ENCODE measurements at places on chromosomes 12 and 14.

DNA sequence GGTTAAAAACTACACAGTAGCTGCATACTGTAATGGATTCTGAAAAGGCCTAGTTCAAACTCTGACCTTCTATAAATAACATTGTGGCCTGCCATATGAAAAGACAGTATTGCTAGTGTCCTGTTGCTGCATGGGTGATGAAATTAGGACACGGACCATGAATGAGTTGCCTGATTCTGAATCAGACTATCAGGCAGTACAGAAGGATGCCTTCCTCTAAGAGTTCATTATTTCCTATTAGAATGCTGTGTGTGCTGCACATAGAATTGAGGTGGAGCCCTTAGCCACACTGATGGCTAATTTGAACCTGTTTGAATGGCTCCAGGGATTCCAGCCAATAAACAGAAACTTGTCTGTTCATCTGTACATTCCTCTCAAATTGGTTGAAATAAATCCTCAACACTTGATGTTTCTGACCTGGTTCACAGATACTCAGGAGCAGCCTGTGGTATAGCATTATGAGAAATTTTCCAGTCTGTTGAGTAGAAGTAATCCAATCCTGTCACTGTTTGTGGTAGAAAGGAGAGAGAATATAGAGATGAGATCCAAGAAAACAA is 483.2 kb downstream of the APAF1 start:
- no peak for DNase-seq

DNA sequence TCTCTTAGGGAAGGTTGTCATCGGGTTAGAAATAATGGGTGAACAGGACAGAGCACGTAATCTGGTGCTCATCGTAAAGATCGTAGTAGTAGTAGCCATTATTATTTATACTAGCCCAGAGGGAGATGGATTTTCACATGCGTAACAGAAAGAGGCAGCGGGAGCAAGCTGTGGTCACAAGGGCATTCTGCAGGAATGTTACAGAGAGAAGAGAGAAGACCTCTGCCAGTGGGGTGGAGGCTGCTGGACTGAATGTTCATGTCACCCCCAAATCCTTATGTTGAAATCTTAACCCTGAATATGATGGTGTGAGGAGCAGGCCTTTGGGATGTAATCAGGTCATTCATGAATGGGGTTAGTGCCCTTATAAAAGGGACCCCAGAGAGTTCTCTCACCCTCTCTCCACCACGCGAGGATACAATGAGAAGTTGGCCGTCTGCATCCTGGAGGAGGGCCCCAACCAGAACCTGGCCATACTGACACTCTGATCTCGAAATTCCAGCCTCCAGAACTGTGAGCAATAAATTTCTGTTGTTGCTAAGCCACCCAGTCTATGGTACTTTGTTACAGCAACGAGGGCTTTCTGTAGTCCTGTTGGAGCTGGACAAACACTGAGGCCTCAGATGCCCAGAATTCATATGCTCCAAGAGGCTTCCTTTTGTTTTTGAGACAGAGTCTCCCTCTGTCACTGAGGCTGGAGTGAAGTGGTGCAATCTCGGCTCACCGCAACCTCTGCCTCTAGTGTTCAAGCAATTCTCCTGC is 131.2 kb upstream of the MED13L start:
- no peak for DNase-seq

DNA sequence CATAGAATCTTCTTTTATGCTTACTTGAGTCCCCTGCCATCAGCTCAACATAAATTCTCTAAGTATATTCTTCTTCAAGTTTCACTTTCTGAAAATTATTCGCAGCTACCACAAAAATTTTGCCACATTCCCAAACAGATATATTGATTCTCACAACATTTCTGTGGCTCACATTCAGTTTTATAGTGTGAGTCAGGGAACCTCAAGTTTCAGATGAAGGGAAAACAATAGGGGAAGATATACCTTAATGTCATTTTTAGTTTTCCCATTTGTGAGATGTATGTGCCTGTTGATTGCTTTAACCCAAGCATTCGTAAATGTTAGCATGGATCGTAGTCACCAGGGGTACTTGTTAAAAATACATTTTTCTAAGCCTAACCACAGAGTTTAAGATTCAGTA is 465.8 kb downstream of the CCER1 start:
- no peak for DNase-seq

GRCh38 chr12:92612611-92613010 is 90.2 kb upstream of the PLEKHG7 start:
- DNase-seq = no peak

GRCh38 chr14:101808020-101808641 is 46.6 kb downstream of the PPP2R5C start:
- DNase-seq = no peak

DNA sequence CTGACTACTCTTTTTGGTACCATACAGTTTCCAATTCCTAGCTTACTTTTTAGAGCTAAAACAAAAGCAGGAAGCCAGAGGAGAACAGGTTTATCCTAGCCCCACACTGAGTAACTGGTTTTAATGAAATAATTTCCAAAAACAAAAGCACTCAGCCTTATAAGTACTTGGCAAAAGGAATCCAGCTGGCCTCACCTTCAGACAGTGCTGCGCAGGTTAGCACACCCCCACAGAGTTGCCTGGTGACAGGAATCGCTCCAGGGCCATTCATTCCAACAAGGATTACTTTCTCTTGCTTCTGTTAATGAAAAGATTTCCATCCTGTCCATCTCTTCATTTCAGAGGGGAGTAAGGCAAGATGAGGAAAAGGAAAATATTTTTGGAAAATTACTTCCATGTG is 84.6 kb downstream of the SCFD1 start:
- DNase-seq = no peak

DNA sequence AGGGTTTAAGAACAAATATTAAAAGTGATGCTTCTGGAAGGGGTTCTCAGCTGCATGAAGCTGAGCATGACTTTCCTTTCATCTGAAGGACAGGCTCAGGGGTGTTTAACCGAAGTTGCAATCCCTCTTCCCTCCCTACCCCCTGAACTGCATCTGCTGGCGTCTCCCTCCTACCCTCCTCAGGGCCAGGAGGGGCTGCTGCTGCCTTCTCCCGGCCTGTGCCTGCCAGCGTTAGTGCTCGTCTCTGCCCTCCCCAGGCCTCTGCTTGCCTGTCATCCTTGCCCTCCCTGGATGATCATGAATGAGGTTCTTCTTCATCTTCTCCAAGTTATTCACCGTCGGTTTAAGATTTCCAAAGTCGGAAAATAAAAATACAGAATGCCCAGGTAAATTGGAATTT is 12.2 kb downstream of the SMOC1 start:
- no peak for DNase-seq

- no peak for DNase-seq
Measured at GRCh38 chr14:32407130-32407529, 78.0 kb downstream of the AKAP6 start.

DNA sequence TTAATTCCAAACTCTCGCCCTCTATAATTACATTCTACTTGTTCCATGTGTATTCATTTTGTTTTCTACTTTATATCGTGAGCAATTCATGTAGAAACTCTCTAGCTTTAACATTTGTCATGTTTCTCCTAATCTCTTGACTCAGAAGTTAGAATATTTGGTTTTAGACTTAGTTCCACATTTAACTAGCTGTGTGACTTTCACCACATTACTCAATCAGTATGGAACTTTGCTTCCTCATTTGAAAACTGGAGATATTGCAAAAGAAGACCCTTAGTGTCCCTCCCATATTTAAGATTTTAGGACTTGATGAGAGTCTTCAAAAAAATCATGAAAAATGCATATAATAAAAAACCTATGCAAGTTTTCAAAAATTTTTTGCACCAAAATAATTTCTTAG is 447.5 kb downstream of the GXYLT1 start:
- DNase-seq = no peak

- no peak for DNase-seq
Measured at GRCh38 chr14:72539661-72540315, 354.1 kb downstream of the DPF3 start.

DNA sequence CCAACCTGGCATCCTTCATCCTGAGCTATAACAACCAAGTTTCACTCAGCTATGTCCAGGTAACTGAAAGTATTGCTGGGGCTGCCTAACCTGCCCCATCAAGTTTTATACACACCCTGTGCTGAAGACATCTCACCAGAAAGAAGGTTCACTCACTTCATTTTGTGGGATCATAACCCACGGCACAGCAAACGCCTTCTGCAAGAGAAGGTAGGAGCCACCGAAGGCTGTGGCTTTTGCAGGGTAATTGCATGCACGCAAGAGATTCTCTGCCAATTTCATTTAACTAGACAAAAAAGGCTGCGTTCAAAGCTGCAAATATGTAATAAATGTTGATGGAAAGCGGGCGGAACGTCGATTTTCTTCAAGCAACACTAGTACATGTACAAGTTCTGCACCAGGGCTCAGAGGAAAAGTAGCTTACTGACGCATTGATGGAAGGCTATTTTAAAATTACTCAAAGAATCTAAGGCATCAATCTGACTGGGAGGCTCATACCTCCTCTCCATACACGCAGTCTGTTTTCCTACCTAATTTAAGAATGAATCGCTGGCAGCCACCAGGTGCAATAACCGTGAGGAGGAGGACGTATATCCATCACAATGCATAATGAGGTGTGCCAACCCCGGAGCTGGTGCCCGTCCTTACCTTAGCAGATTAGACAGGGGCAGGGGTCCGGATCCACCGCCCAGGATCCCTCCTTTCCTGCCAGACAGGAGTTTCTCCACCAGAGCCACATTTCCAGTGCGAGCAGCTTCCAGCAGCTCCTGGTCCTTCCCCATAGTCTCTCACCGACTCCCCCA is 1.1 kb downstream of the ANKS1B start:
- no peak for DNase-seq

DNA sequence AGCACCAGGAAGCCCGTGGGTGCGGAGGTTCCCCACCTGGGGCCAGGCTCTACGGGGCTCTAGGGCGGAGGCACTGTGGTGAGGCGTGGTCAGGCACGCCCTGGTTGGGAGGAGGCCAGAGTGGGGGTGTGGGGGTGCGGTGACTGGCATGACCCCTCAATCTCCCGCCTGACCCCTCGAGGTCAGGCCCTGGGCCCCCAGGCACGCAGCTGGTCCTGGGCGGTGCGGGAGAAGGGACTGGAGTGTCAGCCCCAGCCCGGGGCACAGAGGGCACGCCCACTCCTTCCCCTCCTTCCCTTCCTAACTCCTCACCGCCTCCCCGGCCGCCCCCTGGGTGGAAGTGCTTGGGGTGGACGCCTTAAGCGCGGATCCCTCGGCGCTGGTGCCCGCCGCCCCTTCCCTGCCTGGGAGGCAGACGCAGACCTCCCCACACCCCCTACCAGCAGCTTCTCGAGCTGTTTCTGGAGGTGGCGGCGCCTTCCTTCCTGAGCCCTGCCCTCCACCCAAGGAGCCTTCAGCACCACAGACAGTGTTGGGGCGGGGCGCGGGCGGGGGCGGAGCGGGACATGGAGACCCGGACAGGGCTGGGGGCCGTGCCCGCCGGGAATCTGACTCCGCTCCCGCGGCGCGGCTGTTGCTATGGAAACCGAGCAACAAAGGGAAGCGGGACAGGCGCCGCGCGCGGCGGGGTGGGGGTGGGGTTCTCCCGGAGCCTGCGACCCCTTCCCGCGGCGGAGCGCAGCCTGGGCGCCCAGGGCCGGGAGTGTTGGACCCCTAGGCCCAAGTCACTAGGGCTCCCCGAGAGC is 741 bp upstream of the CRIP2 start:
- DNase-seq = peak; percentile 26

- no peak for DNase-seq
Measured at GRCh38 chr12:27513155-27513824, 10.7 kb upstream of the PPFIBP1 start.

GRCh38 chr12:132689227-132689626 is 1.8 kb downstream of the PXMP2 start:
- DNase-seq = no peak

- no peak for DNase-seq
Measured at GRCh38 chr12:116524964-116525379, 34.2 kb upstream of the MAP1LC3B2 start.

DNA sequence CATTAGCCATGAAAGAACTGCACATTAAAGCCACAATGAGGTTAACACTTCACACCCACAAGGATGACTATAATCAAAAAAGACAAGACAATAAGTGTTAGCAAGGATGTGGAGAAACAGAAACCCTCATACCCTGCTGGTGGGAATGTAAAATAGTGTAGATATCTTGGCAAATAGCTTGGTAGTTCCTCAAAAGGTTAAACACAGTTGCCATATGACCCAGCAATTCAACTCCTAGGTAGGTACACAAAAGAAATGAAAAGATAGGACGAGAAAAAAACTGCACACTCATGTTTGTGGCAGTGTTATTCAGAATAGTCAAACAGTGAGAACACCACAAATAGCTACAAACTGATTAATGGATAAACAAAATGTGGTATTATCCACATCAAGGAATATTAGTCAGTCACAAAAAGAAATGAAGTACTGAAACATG is 93.5 kb downstream of the ATXN2 start:
- no peak for DNase-seq

DNA sequence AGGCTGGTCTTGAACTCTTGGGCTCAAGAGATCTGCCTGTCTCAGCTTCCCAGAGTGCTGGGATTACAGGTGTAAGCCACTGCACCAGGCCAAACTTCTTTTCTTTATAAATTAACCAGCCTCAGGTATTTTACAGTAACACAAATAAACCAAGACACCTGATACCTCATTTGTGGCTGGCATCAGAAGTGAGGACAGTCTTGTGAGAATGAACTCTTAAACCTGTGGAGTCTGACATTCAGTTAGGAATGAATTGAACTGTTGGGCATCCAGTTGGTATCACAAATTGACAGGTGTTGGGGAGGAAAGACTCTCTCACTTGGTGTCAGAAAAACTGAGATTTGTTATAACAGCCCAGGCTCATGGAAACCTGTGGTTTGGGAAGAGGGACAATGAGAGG is 120.5 kb downstream of the DENND5B start:
- DNase-seq = no peak

- no peak for DNase-seq
Measured at GRCh38 chr12:64468966-64469365, 17.0 kb downstream of the TBK1 start.

DNA sequence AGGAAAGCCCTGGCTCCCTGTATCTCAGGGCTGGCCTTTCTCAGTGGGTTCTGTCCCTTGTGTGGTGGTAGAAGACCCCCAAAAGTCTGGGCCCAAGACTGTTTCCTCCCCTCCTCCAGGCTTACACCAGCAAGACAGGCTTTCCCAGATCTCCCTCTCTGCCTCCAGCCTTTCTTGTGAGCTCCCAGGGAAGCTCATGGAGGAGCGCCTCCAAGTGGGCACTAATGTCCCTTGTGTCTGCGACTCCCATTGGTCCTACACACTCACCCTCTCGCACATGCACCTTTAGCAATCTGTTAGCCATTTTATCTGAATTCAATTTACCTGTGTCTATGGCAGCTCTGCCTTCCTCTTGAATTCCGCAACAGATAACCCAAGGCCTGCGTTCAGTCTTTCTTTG is 251.1 kb upstream of the CAND1 start:
- DNase-seq = no peak

- no peak for DNase-seq
Measured at GRCh38 chr12:22653791-22654190, 28.8 kb downstream of the ETNK1 start.

Measured in HFF-Myc (cell line).